ENCODE measurements at places on chromosomes 16 and 17.

DNA sequence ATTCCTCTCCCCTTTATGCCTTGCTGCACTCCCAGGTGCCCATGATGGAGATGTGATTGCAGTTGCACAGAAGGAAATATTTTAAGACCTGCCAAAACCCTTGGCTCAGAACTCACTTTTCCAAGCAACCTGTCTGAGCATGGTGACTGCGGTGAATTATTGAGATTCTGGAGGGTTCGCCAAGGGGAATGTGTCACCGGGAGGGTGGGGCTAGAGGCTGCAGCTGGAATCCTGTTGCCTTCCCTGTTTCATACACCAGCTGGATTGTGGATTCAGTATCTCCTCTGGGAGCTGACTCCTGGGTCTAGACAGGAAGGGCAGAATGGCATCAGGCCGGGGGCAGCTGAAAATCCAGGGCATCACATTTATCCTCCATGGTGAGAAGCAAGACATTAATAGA, 527.2 kb downstream of the TMEM114 start:
- no peak for DNase-seq

GRCh38 chr16:81709016-81709900, 69.8 kb upstream of the PLCG2 start:
- DNase-seq: no peak

GRCh38 chr17:56142781-56143180, 10.5 kb upstream of the ANKFN1 start:
- no peak for DNase-seq

- DNase-seq: peak; percentile 17
Measured at GRCh38 chr17:75404731-75405364, 630 bp downstream of the GRB2 start.

DNA sequence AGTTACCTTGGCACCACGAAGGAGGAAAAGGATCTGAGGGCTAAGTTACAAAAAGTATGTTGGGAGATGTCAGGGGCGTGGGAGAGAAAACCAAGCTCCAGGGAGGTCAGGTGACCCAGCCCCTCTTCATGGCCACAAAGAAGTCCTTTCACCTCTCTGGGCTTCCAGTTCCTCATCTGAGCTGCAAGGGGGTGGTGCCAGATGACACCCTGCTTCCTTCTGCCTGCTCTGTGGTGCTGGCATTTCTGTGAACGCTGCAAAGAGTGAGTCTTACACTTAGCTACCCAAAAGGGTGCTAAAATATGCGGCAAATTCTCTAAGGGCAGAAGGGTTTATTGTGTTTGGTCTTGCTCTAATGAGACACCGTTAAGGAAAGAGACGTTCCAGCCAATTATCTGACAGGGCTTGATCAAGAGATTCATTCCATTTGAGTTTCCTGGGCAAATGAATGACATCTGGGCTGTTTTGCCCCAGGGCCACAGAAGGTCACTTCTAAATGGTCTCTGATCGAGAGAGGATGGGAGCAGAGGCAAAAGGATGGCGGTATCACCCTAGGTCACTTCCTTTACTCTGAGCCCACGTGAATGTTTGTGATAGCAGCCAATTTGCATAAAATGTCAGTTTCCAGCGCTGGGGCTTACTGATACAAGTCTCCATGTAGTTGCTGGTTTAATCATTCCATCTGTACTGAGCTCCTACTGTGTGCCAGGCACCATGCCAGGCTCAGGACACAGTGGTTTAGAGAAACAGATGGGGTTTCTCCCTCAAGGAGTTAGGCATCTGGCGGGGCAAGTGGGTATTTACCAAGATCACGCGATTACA, 210.2 kb downstream of the KATNIP start:
- DNase-seq: no peak

DNA sequence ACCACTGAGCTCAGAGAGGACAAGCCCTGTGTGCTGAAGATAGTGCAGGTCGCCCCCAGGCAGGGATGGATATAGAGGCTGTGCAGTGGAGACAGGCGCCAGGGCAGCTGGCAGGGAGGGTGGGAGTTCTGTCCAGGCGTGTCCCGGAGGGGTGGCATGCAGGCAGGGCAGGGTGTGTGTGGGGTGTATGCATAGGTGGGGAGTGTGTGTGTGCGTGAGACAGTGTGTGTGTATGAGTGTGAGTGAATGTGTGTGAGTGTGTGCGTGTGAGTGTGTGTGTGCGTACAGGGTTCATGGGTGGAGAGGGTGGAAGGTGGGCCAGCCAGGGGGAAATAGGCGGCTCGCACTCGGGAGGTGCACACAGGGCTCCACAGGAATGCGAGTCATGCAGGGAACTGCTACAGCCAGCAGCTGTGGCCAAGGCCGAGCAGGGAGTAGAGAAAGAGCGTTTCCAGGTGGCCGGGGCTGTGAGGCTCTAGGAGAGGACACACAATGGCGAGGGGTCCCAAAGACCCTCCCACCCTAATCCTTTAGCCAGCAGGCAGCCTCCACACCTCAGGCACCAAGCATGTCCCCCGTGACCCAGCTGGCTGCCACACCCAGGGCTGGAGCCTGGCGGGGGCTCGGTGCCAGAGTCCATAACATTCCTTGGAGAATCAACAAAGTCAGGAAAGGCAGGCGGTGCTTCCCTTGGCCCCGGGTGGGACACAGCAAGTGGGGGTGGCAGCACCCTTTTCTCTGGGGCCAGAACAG, 4.6 kb downstream of the PLCD3 start:
- no peak for DNase-seq

GRCh38 chr16:24681793-24682192, 47.7 kb upstream of the TNRC6A start:
- no peak for DNase-seq

- no peak for DNase-seq
Measured at GRCh38 chr17:29042026-29042678, 789 bp upstream of the PIPOX start.

- no peak for DNase-seq
Measured at GRCh38 chr17:42252597-42253550, 23.3 kb downstream of the STAT5B start.

- no peak for DNase-seq
Measured at GRCh38 chr17:20235747-20236146, 226.6 kb downstream of the SPECC1 start.

- no peak for DNase-seq
Measured at GRCh38 chr16:30766206-30766932, 4.2 kb downstream of the RNF40 start.

- DNase-seq: no peak
Measured at GRCh38 chr17:80881306-80881705, 110.3 kb upstream of the CHMP6 start.

DNA sequence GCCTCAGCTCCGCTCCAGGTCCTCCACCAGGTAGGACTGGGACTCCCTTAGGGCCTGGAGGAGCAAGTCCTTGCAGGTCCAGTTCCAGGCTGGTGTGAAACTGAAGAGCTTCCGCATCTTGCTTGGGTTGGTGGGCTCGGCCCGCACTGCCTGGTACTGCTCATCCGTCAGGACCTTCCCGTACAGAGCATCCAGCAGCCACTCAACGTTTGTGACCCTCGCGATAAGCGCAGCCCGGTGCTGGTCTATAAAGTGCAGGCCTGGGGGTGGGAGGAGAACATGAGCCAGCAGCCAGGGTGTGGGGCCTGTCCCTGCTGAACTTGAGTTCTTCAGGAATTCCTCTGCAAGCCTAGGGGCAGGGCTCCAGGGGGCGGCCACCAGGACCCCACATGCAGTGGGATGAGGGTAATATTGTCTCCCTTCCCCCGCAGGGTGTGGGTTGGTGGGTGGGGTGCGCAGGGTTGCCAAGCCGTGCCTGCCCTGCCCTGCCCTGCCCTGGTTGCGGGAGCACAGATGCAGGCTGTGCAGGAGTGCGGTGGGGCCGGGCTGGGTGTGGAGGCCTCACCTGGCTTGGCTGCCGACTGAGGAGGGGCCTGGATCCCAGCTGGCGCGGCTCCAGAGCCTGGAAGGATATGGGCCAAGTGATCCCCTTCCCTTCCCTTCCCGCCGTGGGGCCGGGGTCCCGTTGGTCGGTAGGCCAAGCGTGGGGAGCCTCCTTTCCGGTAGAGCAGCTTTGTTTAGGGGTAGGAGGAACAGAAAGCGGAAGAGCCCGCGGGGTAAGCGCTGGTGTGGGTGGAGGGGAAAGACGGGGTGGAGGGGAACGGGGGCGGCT, 762 bp downstream of the PYCARD start:
- DNase-seq: no peak

DNA sequence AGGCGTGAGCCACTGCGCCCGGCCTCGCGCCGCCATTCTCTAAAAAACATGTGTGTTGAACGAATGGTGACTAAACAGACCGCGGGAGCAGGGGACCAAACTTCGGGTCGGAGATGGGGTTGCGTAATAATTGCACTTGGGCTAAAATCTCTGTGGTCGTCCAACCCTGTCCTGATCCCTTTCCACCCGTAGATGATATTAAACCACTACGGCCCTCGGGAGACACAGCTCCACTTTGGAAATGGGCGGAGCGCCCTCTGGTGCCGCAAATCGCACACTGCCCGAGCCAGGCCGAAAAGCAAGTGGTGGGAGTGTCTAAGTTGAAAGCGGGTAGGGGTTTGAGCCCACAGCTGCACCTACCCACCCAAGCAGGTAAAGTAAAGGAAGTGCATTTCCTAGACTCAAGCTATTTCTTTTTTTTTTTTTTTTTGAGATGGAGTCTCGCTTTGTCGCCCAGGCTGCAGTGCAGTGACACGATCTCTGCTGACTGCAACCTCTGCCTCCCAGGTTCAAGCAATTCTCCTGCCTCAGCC, 17.0 kb downstream of the CAVIN1 start:
- peak; percentile 74 for DNase-seq

DNA sequence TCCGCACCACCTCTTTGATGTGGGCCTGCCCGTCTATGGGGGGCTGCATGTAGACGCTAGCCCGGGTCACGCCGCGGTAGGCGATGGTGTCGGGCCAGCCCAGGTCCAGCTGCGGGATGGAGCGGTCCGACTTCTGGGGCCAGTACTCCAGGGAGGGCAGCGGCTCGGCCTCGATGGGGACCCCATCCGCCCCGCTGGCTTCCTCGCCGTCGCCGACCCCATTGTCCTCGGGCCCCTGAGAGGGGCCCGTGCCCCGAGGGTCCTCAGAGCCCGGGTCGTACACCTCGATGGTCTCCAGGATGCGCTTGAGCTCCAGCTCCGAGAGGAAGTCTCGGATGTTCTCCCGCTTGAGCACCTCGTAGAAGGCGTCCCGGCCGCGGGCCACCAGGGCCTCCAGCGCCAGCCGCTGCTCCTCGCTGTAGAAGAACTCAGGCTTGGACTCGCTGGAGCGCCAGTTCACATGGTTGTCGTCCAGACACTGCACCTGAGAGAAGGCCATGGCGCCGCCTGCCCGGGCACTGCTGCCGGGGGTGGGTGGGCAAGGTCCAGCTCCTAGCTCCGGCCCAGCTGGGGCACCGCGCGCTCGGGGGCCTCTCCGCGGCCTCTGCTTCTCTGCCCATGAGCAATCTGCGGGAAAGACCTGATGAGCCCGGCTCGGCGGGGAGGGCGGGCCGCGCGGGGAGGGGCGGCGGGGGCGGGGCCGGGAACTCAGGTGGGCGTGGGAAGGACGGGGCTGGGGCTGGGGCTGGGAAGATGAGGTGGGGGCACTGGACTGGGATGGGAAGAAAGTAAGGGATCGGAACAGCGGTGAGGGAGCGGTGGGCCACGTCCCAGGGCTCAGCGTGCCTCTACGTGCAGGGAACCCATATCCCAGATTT, 782 bp downstream of the FAM83G start:
- DNase-seq: no peak

DNA sequence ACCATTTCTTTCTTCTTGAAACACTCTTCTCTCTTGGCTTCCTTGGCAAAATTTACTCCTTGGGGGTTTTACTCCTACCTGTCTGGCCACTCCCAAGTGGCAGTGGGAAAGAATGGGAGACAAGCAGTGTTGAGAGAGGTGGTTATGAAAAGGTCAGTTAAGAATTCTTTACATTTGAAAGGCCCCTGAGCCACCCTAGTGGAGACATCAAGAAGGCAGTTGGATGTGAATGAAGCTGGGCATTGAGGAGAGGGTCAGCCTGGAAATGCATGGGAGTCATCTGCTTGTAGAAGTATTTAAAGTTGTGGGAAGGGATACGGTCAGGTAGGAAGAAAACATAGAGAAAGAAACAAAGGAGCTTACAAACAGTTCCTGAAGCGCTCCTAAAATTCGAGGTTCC, 42.3 kb upstream of the CCNF start:
- no peak for DNase-seq

- DNase-seq: no peak
Measured at GRCh38 chr16:20674684-20675487, 22.6 kb downstream of the ACSM1 start.

GRCh38 chr17:35171834-35172233, 22.4 kb downstream of the SLC35G3 start:
- DNase-seq: no peak

DNA sequence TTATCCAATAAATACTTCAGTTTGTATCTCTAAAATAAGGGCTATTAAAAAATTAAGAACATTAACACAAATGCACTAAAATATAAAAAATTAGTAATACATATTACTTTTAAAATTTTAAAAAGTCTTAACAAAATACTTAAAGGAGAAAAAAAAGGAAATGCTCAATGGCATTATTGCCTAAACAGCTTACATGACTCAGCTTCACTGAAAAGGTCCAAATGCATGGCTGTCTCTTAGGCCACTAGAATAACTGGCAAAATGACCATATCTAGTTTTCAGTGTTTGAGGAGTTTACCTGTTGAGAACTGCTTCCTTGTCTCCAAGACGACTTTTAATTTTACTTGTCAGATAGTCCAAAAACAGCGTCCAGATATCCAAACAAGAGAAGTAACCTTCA, 66.0 kb downstream of the XPO6 start:
- DNase-seq: no peak

- DNase-seq: no peak
Measured at GRCh38 chr17:7909089-7909488, 7.0 kb downstream of the RNF227 start.

DNA sequence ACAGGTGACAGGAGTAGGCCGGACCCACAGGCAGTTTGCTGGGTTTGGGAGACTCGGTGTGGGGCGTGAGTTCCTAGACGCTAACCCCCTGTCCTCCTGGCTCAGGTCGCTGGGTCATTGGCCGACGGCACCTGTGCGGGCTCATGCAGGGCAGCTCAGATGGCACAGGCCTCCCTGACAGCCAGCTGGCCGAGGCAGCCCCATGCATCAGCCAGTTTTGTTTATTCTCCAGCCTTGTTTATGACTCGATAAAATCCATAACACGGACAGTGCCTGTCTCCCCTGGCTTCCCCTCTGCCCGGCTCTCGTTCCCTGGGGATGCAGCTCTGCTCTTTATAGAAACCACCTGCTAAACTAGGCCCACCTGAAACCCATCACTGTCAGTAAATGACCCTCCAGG, 46.0 kb downstream of the SDK2 start:
- no peak for DNase-seq

GRCh38 chr17:53942898-53943297, 120.2 kb downstream of the KIF2B start:
- DNase-seq: no peak

GRCh38 chr17:29954405-29954804, 13.0 kb downstream of the EFCAB5 start:
- no peak for DNase-seq

GRCh38 chr17:48498164-48498850, 32.5 kb downstream of the HOXB1 start:
- DNase-seq: no peak

GRCh38 chr17:75827308-75828075, 16.7 kb downstream of the UNC13D start:
- peak; percentile 64 for DNase-seq

Measured in hindlimb muscle (tissue), 1 donor.